ENCODE measurements at places on chromosomes 4 and X.

GRCh38 chrX:151977009-151977408 lies 2.5 kb upstream of the GABRE start:
- DNase-seq: no peak

DNA sequence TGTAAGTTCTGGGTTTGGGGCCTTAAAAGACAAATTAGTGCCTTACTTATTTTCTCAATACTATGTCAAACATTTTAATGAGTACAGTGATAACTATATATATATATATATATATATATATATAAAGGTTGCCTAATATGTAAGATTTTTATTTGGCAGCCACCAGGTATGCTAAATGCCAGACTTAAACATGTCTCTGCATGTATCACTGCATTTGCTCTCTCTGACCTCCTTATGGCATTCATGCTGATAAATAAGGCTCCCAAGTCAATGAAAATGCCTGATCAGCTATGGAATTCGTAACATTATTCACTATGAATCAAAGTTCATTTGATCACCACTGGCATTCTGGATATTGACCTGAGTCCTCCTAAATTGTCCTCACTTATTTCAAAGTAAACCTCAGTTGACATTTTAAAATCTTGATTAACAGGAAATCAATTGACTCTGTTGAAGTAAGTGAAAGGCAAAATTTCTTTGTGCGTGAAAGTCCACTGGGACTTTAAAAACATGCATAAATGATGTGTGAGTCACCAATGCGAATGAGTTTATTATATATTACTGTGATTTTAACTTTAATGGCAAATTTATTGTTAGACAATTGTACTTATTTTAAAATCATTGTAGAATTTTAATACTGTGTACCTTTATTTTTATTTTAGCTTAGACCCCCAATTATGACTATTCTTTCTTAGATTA lies 29.2 kb upstream of the AREG start:
- DNase-seq: no peak

DNA sequence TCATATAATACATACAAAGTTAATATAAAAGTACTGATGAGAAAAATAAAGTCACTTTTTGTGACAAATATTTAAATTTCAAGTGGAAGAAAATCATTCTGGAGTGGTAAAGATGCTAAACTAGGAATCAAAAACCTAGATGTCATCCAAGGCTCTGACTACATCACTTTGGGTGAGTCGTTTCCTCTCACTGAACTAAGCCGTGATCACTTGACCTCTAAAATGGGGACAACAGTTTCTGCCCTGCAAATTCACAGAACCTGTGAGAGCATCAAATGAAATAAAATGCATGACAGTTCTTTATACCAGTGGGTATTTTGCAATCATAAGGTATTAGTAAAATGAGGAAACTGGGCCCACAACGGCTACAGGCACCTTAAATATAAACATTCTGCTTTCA lies 63.8 kb downstream of the PRDM5 start:
- no peak for DNase-seq

GRCh38 chr4:11469650-11470437 lies 41.1 kb upstream of the HS3ST1 start:
- DNase-seq: no peak

- no peak for DNase-seq
These were observed 233.3 kb downstream of the NDST4 start for GRCh38 chr4:114879916-114880669.

DNA sequence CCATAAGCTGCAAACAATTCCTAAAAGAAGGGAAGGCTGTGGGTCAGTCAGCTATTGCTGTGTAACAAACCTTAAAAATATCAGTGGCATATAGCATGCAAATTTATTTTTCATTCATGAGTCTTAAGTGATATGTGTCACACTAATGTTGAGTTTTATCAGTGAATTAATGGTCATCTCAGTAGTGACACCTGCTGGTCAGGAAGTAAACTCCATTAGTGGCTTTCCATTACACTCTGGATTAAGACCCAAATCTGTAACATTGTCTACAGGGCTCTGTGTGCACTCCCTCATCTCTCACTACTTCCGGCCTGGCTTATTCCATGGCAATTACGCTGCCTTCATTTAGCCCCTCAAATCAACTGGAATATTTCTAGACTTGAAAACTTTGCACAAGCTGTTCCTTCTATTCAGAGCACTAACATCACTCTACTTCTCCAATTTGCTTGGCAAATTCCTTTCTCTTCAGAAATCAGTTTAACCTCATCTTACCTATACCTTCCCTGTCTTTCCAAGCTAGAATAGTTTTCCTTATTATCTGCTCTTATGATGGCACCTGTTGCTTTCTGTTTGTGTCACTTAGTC lies 217.3 kb upstream of the TAPT1 start:
- peak; percentile 7 for DNase-seq

DNA sequence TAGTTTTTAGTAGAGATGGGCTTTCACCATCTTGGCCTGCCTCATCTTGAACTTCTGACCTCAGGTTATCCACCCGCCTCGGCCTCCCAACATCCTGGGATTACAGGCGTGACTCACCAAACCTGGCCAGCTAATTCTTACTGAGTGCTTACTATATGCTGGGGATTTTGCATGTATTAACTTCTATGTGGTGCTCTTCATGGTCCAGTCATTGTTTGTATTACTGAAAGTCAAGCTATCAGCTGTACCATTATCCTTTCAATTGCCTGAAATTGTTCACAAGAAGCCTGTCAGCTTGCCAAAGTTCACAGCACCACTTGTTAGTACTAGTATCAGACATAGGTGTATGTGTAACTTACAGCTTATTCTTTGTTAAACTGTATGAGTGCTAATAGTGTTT lies 1272.1 kb downstream of the ARAP2 start:
- DNase-seq: no peak

GRCh38 chr4:4420421-4420820 lies 33.5 kb downstream of the NSG1 start:
- DNase-seq: no peak

GRCh38 chr4:26826721-26827120 lies 33.9 kb upstream of the STIM2 start:
- DNase-seq: no peak

- DNase-seq: peak; percentile 50
These were observed 446 bp upstream of the UBE2A start for GRCh38 chrX:119573840-119574393.

GRCh38 chr4:168880811-168881595 lies 129.1 kb downstream of the CBR4 start:
- no peak for DNase-seq

DNA sequence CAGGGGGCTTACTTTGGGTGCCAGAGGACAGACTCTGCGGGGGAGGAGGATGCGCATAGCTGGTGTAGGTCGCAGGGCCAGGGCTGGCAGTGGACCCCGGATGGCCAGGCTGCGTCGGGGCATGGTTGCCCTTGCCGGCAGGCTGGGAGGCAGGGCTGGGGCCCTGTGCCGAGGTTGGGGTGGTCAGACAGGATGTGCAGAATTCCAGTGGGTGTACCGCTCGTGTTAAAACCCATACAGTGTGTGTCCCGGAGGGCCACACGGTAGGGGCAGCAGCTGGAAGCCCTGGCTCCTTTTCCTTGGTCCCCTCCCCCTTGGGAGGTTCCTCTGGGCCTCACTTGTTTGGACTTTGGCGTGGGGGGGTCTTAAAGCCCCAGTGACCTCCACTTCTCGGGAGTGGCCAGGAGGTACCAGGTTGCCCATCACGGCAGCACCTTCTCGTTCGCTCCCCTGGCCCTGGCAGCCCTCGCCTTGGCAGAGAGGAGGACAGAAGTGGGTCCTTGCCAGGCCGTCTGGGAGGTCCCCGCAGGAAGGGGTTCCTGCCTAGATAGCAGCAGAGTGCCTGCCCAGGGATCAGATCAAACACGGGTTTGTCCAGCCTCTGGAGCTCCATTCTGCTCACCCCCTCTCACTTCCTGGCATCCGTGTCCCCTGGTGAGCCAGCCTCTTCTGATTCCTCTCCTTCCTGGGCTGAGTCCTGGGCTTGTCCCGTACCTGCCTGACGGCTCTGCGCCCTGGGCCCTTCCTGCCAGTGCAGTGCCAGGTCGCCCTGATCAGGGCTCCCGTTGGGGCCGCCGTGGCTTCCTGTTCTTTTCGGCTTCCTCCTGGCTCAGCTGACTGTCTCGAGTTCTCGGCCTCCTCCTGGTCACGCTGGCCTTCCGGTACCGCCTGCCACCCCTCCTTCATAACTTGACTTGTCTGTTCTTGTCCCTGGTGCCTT lies 56.7 kb upstream of the HGFAC start:
- DNase-seq: no peak

GRCh38 chrX:6898371-6898770 lies 249.1 kb upstream of the STS start:
- DNase-seq: no peak

GRCh38 chr4:110667670-110668069 lies 44.8 kb upstream of the PITX2 start:
- DNase-seq: no peak

DNA sequence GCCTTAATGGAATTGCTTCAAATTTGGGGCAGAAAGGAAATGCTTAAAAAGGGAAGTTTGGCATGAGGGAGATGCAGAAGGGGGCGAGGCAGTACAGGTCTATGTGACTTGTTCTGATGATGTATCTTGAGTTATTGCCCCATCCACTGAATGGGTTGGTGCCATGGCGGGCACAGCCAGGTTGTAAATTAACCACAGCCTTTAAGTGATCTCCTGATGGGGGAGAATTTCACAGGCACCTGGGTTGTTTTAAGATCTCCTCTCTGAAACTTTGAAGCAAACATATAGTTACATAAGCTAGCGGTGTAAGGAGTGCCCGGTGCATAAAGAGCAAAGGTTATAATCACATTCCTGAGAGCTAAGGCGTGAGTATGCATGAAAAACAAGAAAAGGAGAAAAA lies 37.0 kb downstream of the NPY5R start:
- DNase-seq: no peak
